ENCODE measurements at places on chromosomes 2 and 18. TPM values are rescaled to one million over a fixed set of nuclear protein-coding genes. Genes with fewer than 3 reads are reported as not detected.

DNA sequence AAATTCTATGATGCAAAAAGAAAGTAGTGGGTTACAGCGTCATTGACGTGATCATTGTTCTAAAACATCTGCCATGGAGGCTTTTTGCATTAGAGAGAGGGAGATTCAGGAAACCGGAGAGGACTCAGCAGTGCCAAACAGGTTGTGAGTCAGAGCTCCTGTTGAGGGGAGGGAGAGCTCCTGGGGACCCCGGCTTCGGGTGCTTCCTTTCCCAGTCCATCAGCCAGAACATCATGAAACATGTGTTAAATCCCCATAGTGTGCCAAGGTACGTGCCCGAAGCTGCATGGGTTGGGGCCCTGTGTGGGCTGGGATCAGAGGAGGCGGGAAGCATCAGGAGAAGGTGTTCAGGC is 791 bp upstream of the CYRIA start:
- peaks cover 10% of the 10 kb centered on the region for H3K4me1 ChIP-seq
- H3K27me3 ChIP-seq: peaks cover 64% of the 10 kb centered on the region
- H3K36me3 ChIP-seq: no peaks in the 10 kb centered on the region
- H3K27ac ChIP-seq: no peak overlapping the region

The PARD6G gene
- total RNA-seq: 0.21 TPM

GRCh38 chr2:45232818-45233217 is 223.6 kb upstream of the SIX2 start:
- H3K36me3 ChIP-seq: no peaks in the 10 kb centered on the region
- DNase-seq: no peak
- no peak overlapping the region for H3K27ac ChIP-seq
- no peaks in the 10 kb centered on the region for H3K27me3 ChIP-seq
- H3K4me3 ChIP-seq: no peak overlapping the region

- H3K4me1 ChIP-seq: peaks cover 49% of the 10 kb centered on the region
- H3K27me3 ChIP-seq: no peaks in the 10 kb centered on the region
- H3K36me3 ChIP-seq: peaks cover 14% of the 10 kb centered on the region
- H3K27ac ChIP-seq: no peak overlapping the region
- DNase-seq: no peak
- no peak overlapping the region for H3K4me3 ChIP-seq
These were observed 47.0 kb upstream of the IHH start for GRCh38 chr2:219107758-219108157.

GRCh38 chr18:31248783-31249521 is 69.0 kb upstream of the DSG1 start:
- H3K27ac ChIP-seq: no peak overlapping the region
- DNase-seq: no peak
- H3K4me3 ChIP-seq: no peak overlapping the region
- no peaks in the 10 kb centered on the region for H3K4me1 ChIP-seq

- H3K27ac ChIP-seq: no peak overlapping the region
- peaks cover 3% of the 10 kb centered on the region for H3K36me3 ChIP-seq
- peaks cover 40% of the 10 kb centered on the region for H3K4me1 ChIP-seq
- no peaks in the 10 kb centered on the region for H3K27me3 ChIP-seq
- peak overlapping the region; percentile 88 for H3K4me3 ChIP-seq
These were observed 64.7 kb upstream of the MAPRE2 start for GRCh38 chr18:34976534-34976898.

DNA sequence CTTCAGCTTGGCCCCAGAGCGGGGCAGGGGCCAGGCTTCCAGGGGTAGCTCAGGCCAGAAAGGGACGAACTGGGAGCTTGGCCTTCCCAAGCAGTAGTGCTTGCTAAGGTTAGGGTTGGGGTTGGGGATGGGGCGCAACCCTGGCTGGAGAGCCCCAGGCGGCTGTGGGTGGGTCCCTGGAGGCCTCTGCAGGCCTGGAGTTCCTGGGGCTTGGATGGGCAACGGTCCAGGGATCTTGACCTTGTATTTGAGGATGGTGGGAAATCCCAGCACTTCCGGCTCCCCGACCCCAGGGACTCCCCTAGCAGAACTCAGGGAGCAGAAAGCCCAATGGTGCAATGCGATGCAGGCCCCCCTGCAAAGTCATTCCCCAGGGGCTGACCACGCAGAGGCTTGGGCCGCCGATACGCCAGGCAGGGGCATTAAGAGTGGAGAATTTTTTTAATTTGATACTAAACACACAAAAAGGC is 12.6 kb upstream of the MLPH start:
- no peaks in the 10 kb centered on the region for H3K36me3 ChIP-seq
- peaks cover 13% of the 10 kb centered on the region for H3K4me1 ChIP-seq

- H3K27me3 ChIP-seq: no peaks in the 10 kb centered on the region
- no peak for DNase-seq
- peaks cover 6% of the 10 kb centered on the region for H3K36me3 ChIP-seq
- no peak overlapping the region for H3K4me3 ChIP-seq
- no peak overlapping the region for H3K27ac ChIP-seq
These were observed 93.6 kb upstream of the TMEM18 start for GRCh38 chr2:770776-771175.

- H3K36me3 ChIP-seq: no peaks in the 10 kb centered on the region
- no peak overlapping the region for H3K4me3 ChIP-seq
- peaks cover 7% of the 10 kb centered on the region for H3K4me1 ChIP-seq
- H3K27me3 ChIP-seq: peaks cover 10% of the 10 kb centered on the region
- H3K27ac ChIP-seq: no peak overlapping the region
These were observed 103.0 kb downstream of the CDK15 start for GRCh38 chr2:201909348-201909747.

DNA sequence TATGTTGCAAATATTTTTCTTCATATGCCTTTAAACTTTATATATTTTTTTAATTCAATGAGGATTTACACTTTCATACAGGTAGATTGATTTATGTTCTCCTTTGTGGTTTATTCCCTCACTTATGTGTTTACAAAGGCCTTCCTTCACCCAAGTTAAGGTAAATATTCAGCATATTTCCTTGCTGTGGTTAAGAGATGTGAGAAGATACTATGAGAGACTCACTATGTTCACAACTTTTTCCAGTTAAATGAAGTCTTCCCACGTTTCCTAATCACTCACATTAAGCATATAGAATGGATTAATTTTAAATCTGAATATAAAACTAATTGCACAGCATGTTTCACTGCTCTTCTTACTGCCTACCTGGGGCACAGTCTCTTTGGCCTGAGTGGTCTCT is 597 bp downstream of the PECR start:
- no peaks in the 10 kb centered on the region for H3K27me3 ChIP-seq
- H3K4me1 ChIP-seq: peaks cover 41% of the 10 kb centered on the region
- H3K4me3 ChIP-seq: peak overlapping the region; percentile 97
- no peaks in the 10 kb centered on the region for H3K36me3 ChIP-seq

The C1QL2 gene
- not detected for total RNA-seq

The SLC19A3 gene
- not detected for total RNA-seq

The ANKRD30B gene
- not detected for total RNA-seq

DNA sequence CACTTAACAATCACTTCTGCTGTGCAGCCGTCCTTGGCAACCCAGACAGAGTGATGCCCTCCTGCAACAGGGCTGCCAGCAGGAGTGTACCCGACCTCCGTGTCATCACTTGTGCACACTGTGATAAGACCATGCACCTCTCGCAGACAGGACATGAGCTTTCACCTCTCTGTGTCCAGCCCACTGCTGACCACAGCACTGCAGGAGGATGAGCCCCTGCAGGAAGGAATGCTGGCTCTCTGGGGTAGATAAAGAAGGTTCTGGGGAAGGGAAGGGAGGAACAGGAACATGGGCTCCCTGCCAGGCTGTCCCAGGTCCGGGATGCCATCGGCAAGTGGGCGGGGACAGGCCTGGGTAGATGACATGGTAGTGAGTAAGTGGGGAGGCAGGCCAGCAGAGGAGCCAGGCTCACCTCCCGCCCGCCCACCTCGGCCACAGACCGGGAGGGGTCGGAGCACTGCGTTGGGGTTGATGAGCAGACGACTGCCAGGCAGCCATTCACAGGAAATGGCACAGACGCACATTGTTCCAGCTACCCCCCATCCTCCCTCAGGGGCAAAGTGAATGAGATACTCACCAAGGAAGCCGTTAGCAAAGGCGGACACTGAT is 18.6 kb upstream of the COL6A3 start:
- H3K4me1 ChIP-seq: peaks cover 91% of the 10 kb centered on the region
- H3K4me3 ChIP-seq: peak overlapping the region; percentile 61
- H3K27me3 ChIP-seq: no peaks in the 10 kb centered on the region
- peaks cover 7% of the 10 kb centered on the region for H3K36me3 ChIP-seq
- peak; percentile 85 for DNase-seq

The FNDC4 gene
- total RNA-seq: not detected

- no peak for DNase-seq
- no peaks in the 10 kb centered on the region for H3K27me3 ChIP-seq
- H3K27ac ChIP-seq: peak overlapping the region; percentile 47
- peaks cover 34% of the 10 kb centered on the region for H3K36me3 ChIP-seq
- no peak overlapping the region for H3K4me3 ChIP-seq
These were observed 17.1 kb downstream of the ARHGAP15 start for GRCh38 chr2:143146366-143146765.

DNA sequence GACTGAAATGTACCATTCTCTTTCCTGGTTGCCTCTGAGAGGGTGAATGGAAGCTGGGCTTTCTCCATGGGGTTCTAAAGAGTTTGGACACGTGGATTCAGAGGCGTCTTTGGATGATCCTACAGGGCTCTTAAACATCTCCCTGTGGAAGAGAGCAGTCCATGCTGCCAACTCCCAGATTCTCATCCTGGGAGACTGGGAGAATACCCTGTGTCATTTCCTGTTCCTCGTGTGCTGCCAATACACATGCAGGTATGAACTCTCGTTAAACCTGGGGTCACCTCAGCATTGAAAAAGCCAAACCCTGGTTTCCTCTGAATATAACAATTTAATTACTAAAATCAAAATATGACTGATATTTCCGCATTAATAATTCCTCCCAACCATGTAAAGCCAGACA is 73.3 kb upstream of the NT5C1B start:
- DNase-seq: no peak
- H3K36me3 ChIP-seq: peaks cover 8% of the 10 kb centered on the region
- H3K27me3 ChIP-seq: no peaks in the 10 kb centered on the region
- H3K4me3 ChIP-seq: no peak overlapping the region

- no peak for DNase-seq
- H3K27me3 ChIP-seq: no peaks in the 10 kb centered on the region
- no peak overlapping the region for H3K27ac ChIP-seq
- H3K4me1 ChIP-seq: peaks cover 3% of the 10 kb centered on the region
- H3K36me3 ChIP-seq: no peaks in the 10 kb centered on the region
- H3K4me3 ChIP-seq: no peak overlapping the region
These were observed 82.1 kb downstream of the ZBTB7C start for GRCh38 chr18:48326901-48327675.

The PASK gene
- 68.5 TPM for total RNA-seq

The UGT1A8 gene
- not detected for total RNA-seq

- no peak overlapping the region for H3K27ac ChIP-seq
- H3K36me3 ChIP-seq: no peaks in the 10 kb centered on the region
- no peak overlapping the region for H3K4me3 ChIP-seq
- peaks cover 38% of the 10 kb centered on the region for H3K27me3 ChIP-seq
- no peak for DNase-seq
These were observed 10.1 kb upstream of the TYMS start for GRCh38 chr18:647304-647703.

The RPRM gene
- total RNA-seq: not detected

The FMNL2 gene
- 1.3 TPM for total RNA-seq

The BBS5 gene
- 3.5 TPM for total RNA-seq

The CTAGE1 gene
- not detected for total RNA-seq

- H3K36me3 ChIP-seq: peaks cover 16% of the 10 kb centered on the region
- H3K27ac ChIP-seq: no peak overlapping the region
These were observed 15.5 kb downstream of the ITPRID2 start for GRCh38 chr2:181907057-181907456.

The SP140L gene
- total RNA-seq: 36.3 TPM

DNA sequence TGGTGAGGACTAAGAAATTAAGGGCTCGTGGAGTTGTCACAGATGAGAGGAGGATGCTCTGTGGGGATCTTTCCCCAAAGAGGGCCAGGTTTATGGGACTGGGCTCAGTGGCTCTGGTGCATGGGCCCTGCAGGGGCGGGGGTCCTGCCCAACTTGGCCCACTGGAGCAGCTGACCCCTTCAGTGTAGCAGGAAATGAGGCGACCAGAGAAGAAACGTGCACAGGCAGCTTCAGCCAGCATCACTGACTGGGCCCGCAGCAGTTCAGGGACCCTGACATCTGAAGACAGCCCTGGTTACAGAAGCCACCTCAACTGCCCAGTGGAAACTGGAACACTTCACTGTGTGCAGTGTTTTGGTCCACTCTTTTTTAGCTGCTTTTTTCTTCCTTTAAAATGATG is 72.8 kb downstream of the EMILIN2 start:
- no peak for DNase-seq
- H3K36me3 ChIP-seq: peaks cover 21% of the 10 kb centered on the region
- H3K4me3 ChIP-seq: no peak overlapping the region

- no peak for DNase-seq
- no peaks in the 10 kb centered on the region for H3K36me3 ChIP-seq
- H3K4me1 ChIP-seq: no peaks in the 10 kb centered on the region
- no peak overlapping the region for H3K27ac ChIP-seq
- peaks cover 5% of the 10 kb centered on the region for H3K27me3 ChIP-seq
- no peak overlapping the region for H3K4me3 ChIP-seq
These were observed 269.3 kb upstream of the MYT1L start for GRCh38 chr2:2600366-2600765.

GRCh38 chr2:37904993-37905392 is 20.1 kb upstream of the RMDN2 start:
- H3K27ac ChIP-seq: no peak overlapping the region
- DNase-seq: no peak
- no peaks in the 10 kb centered on the region for H3K27me3 ChIP-seq
- H3K36me3 ChIP-seq: no peaks in the 10 kb centered on the region
- H3K4me3 ChIP-seq: no peak overlapping the region
- H3K4me1 ChIP-seq: no peaks in the 10 kb centered on the region

GRCh38 chr18:68734308-68734707 is 19.4 kb upstream of the TMX3 start:
- DNase-seq: no peak
- no peak overlapping the region for H3K4me3 ChIP-seq
- H3K27ac ChIP-seq: no peak overlapping the region

DNA sequence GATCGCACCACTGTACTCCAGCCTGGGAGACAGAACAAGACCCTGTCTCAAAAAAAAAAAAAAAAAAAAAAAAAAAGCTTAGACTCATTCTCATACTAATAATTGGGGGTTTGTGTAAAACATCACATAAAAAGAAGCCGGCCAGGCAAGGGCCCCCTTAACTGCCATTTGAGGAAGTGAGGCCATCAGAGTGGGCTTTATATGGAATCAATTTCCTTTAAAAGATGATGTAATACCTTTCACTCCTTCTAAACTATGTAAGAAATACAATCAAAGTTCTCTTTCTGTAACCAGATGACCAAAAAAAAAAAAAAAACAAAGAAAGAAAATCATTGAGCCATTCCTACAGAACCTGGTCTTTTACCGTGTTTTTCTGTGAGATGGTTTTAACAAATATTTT is 13.1 kb upstream of the GPR55 start:
- H3K27me3 ChIP-seq: peaks cover 6% of the 10 kb centered on the region
- no peak overlapping the region for H3K4me3 ChIP-seq
- H3K4me1 ChIP-seq: peaks cover 6% of the 10 kb centered on the region
- H3K36me3 ChIP-seq: peaks cover 7% of the 10 kb centered on the region

The SIX3 gene
- not detected for total RNA-seq

- DNase-seq: no peak
- peaks cover 14% of the 10 kb centered on the region for H3K36me3 ChIP-seq
- no peaks in the 10 kb centered on the region for H3K27me3 ChIP-seq
- no peak overlapping the region for H3K27ac ChIP-seq
- H3K4me3 ChIP-seq: no peak overlapping the region
- no peaks in the 10 kb centered on the region for H3K4me1 ChIP-seq
These were observed 98.9 kb downstream of the ABI2 start for GRCh38 chr2:203427061-203427460.

- DNase-seq: no peak
- H3K27ac ChIP-seq: no peak overlapping the region
- peaks cover 27% of the 10 kb centered on the region for H3K36me3 ChIP-seq
- H3K27me3 ChIP-seq: no peaks in the 10 kb centered on the region
- H3K4me3 ChIP-seq: no peak overlapping the region
These were observed 528 bp upstream of the PPP4R3B start for GRCh38 chr2:55618025-55618274.

The SPDYA gene
- total RNA-seq: 0.40 TPM
